GM03348 (cell line): ENCODE measurements at places on chromosomes 12 and 14.

DNA sequence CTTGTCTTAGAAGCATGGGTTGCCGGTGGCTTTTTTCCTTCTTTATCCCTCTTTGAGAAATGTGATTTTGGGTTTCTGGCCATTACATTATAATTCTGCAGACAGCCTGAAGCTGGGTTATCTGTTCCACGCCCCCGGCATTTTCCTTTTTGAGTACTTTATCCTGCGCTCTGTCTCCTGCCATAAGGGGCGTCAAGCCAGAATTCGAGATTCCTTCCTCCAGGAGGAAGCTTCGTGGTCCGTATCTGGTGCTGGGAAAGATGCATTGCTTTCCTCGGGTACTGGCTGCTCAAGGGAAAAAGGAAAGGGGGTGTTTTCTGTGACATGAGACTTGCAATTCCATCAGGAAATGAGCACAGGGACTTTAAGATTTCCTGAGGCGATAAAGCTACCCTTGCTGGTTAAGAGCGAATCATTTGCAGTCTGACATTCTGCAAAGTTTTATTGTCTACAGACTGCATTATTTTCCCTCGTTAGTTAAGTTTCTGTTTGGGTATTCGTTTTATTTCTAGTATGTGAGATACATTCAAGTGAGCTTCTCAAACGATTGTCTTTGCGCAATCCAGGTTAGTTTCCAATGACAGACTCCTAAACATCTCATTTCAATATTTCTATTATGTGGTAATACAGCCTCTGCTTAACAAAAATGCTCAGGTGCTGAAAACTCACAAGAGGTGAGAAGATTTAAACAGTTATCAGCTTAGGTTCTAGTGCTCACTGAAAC, 694 bp downstream of the AKAP5 start:
- DNase-seq: peak; percentile 65

DNA sequence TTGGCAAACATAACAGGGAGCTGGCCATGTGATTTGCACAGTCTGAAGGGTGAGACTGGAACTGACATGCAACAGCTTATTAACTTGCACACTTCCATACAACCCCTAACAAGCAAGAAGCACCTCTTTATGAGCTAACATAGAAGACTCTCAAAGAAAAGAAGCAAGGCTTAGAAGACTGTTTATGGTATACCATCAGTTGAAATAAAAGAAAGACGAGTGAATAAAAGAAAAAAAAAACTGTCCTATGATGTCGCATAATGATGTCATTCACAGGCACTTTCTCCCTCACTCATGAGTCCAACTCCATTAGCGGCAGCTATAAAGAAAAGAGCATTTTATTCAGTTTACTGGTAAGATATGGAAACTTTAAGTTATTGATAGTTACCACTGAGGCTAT, 3.3 kb upstream of the MDM1 start:
- DNase-seq: no peak

DNA sequence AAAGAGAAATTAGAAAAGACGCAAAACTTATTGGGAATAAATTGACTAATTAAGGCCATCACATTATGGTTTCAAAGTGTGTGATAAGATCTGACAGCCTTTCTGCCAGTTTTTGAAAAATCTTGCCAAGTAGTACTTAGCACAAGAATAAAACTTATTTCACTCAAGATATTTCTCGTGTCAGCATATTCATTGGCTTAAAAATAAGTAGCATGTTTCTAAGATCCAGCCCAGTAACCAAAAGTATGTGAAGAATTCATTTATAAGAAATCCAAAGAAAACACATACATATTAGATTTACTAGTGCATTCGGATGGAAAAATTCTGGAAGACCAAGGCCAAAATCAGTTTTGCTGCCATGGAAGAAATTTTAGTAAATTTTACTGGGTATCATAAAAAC, 1135.0 kb downstream of the GALC start:
- peak; percentile 57 for DNase-seq

DNA sequence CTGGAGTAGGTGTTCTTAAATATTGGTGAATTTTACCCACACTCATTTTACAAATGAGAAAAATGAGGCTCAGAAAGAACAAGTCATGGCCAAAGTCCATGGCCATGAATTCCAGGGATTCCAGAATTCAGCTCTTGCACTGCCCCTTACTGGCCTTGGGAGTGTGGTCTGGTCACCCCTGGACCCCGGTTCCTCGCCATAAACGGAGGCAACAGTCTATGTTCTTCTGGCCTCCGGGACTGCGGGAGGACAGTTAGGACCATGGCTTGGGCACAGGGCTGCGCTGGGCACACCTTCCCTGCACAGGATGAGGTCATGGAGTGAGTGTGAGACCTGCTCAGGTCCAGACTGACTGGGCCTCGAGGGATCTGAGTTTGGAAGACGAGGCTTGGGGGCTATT, 6.9 kb downstream of the CCDC197 start:
- no peak for DNase-seq

- no peak for DNase-seq
Observed at GRCh38 chr14:26522967-26523366, 74.9 kb downstream of the NOVA1 start.

DNA sequence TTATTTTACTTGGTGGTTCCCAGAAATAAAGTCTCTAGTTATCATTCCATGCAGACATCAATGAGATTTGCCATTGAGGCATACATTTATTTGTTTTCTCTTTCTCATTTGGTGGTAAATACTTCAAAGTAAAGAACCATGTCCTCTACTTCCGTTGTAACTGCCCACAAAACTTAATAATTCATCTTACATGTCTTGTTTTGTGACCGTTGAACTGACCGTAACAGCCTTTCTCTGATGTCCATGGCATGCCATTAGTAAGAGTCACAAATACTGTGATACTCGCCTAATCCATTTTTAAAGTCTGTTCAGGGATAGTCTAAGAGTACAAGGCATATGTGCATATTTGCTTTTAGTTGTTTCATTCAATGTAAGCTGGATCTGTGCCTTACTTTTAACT, 145.3 kb downstream of the ETV6 start:
- no peak for DNase-seq

GRCh38 chr14:46920542-46920941, 269.0 kb upstream of the RPL10L start:
- DNase-seq: no peak

DNA sequence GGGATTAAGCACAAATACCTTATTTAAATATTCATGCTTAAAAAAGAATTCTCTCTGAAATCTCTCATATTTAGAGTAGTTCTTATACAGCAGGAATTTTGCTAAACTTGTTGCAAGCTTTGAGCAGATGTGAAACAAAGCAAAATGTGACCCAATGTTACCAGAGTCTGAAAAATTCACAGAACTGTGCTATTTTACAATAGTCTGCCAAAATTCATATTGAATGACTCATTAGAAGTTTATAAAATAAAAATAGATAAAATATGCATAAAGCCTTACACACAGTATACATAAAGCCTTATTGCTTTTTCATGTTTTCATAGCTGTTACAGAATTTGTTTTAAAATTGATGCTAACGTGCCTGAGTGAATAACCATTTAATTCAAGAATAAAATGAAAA, 17.8 kb upstream of the RHOJ start:
- DNase-seq: peak; percentile 56

DNA sequence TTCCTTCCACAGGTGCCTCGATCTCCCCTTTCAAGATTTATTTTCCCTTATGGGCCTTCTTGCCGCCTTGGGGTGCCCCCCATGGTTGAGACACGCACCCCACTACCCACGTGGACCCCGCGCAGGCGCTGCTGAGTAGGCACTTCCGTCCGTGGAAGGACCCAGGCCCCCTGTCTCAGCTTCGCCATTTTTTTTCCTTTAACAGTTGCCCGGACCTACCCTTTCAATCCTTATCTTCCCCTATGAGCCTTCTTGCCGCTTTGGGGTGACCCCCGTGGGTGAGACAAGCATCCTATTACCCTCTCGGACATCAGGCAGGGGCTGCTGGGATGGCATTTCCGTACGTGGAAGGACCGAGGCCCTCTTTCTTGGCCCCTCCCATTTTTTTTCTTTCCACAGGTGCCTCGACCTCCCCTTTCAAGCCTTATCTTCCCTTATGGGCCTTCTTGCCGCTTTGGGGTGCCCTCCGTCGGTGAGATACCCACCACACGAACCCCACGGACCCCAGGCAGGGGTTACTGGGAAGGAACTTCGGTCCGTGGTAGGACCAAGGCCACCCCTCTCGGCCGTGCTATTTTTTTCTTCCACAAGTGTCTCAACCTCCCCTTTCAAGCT, 268.2 kb downstream of the ALG10 start:
- DNase-seq: no peak

- DNase-seq: peak; percentile 35
Observed at GRCh38 chr12:20050221-20050620, 318.1 kb upstream of the PDE3A start.

DNA sequence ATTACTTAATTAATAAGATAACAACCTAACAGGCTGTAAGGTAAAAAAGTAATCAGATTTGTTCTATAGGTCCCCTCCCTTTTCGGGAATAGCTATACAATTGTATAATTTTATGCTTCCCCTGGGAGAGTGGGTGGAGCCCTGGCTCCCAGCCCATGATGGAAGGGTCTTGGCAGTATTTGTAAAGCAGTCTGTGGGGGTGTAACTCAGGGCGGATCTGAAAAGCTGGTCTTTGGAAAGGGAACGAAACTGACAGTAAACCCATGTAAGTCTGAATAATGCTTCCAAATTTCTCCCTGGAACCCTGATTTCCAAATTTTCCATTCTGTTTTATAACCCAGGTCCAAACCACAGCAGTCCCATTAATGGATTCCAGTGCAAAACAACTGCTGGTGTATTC, 110.4 kb downstream of the DAD1 start:
- DNase-seq: no peak

GRCh38 chr14:88463318-88463717, 77.9 kb downstream of the SPATA7 start:
- DNase-seq: no peak

- no peak for DNase-seq
Observed at GRCh38 chr12:51413791-51414190, 10.8 kb upstream of the SLC4A8 start.

DNA sequence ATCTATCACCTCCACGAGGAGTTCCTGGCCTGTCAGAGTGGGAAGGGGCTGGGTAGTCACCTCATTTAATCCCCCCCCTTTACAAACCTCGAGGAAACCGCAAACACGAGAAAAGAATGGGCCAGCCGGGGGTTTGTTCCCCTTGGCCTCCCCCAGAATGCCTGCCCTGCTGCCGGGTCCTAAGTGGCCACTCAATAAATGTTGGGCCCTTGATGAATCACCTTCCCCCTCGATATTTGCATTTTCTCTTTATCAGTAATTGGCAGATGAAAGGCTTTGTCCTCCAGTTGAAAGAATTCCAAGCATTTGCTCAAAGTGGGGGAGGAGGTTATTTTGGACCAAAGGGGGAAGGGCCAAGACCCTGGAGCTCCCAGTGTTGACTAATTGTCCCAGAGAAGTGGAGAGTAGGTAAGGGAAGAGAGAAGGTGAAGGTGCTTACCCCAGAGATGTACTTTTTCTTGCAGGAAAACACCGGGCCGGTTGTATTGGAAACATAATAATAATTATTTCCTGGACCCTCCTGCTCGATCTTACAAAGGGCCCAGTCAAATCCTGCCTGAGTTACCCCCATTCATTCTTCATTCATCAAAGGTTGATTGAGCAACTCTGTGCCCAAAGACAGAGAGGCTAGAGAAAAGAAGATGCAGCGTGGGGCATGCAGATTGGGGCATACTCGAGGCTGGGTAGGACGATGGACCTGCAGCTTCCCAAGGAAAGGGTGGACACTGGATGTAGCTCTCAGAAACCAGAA, 1.9 kb upstream of the KDM2B start:
- DNase-seq: no peak
